ENCODE measurements at places on chromosomes 3 and 15.

GRCh38 chr3:193800138-193801043, 207.4 kb downstream of the OPA1 start:
- no peak for DNase-seq

GRCh38 chr3:176055836-176056235, 1141.4 kb downstream of the TBL1XR1 start:
- no peak for DNase-seq

- no peak for DNase-seq
These were observed 146.5 kb downstream of the LRRK1 start for GRCh38 chr15:101065570-101066221.

GRCh38 chr3:7444886-7445285, 584.0 kb downstream of the GRM7 start:
- no peak for DNase-seq

GRCh38 chr3:28042707-28043106, 198.7 kb upstream of the CMC1 start:
- no peak for DNase-seq

GRCh38 chr15:96346409-96346970, 16.0 kb downstream of the NR2F2 start:
- no peak for DNase-seq

- DNase-seq: no peak
These were observed 9.3 kb upstream of the PRICKLE2 start for GRCh38 chr3:64234571-64234970.

GRCh38 chr3:39141171-39141995, 12.0 kb downstream of the CSRNP1 start:
- no peak for DNase-seq

- DNase-seq: no peak
These were observed 53.9 kb upstream of the MELTF start for GRCh38 chr3:197083486-197083885.

DNA sequence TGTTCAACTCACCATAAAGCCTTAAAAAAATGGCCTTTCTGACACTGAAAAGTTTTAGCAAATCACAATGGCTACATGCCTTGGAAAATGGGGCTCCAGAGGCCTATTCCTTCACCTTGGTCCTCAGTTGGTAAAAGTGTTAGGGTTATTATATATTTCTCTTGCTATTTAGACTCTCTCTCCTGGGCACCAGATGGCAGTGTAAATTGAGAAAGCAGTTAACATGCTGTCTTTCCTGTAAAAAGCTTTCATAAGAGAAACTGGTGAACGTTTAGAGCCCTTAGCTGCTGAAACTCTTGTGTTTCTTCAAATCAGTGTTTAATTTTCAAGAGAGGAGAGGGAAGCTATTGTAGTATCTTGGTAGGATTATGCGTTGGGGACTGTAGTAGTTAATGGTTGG, 89.9 kb downstream of the LRTM1 start:
- DNase-seq: no peak

- no peak for DNase-seq
These were observed 43.9 kb upstream of the ARL8B start for GRCh38 chr3:5078151-5078550.

DNA sequence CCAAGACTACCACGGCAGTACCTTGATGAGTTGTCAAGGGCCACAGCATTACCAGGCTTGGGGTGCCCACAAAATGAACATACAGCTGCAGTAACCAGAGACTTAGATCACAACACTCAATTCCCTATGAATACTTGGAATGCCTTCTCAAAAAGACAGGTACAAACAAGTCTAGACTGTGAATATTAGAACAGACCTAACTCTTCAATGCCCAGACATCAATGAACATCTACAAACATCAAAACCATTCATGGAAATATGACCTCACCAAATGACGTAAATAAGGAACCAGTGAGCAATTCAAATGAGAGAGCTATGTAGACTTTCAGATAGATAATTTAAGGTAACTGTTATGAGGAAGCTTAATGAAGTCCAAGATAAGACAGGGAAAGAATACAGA, 185.1 kb upstream of the POU1F1 start:
- DNase-seq: no peak

DNA sequence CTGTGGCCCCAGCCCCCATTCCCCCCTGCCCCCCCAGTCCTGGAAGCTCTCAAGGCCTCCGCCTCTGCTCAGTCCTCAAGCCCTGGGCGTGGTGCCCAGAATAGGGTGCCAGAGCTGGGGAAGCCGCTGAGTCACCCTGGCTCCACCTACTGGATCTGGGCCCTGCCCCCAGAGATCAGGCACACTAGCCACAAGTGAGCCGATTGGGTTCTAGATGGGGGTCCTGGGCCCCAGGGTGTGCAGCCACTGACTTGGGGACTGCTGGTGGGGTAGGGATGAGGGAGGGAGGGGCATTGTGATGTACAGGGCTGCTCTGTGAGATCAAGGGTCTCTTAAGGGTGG, 5.7 kb downstream of the EIF4G1 start:
- peak; percentile 55 for DNase-seq

- DNase-seq: no peak
These were observed 202.0 kb downstream of the AKAP13 start for GRCh38 chr15:85582131-85583079.

DNA sequence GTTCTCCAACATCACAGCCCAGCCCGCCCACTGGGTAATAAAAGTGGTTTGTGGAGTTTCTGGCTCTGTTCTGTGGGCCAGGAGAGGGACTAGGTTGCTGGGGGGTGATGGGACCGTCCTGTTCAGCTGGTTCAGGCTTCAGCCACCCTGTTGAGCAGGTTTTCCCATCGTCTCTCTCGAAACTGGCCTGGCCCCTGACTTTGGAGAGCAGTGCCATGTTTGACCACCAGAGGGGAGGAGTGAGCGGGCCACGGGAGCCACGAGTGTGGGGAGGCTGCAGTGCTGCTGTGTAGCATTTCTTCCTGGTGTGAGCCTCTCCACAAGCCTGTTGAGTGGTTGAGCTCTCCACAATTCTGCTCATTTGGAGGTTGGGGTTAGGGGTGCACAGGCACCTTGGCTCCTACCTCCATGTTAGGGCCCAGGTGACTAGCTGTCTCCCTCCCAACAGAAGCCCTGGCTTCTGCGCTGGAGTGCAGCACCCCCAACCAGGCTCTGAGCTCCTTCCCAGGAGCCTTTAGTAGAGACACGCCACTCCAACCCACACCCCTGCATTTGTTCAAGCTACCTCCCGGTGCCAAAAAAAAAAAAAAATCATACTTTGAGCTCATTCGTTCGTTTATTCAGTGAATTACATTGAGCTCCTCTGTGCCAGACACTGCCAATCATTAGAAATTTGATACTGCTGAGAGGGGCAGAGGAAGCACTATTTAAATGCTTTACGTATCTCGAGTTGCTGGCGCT, 13.9 kb downstream of the SPINT1 start:
- no peak for DNase-seq

DNA sequence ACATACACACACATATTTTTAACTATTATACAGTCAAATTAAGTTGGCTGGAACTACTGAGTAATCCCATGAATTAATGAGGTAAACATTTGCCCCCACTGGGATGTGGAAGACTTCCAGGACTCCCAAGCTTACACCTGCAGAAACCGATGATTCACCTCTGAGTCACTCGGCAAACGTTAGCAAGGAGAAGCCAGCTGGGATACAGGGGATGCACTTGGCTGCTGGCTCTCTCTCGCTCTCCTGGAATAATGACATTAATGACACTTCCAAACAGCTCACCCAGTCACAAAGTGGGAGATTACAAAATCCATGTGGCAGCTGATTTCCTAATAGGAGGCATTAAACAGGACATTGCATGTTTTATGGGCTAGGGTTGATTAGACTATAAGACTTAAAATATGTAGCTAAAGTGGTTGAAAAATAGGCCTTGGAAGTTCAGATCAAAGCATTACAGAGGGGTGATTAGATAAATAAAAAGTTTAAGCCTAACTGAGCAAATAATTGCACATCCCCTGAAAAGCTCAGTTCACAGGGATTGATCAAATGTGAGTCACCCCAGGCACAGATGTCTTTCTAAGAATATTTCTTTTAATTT, 500.9 kb downstream of the SOX2 start:
- DNase-seq: no peak

GRCh38 chr3:146345900-146346299, 95.0 kb upstream of the PLSCR4 start:
- DNase-seq: no peak

GRCh38 chr15:34366271-34367065, 528 bp downstream of the LPCAT4 start:
- DNase-seq: no peak

DNA sequence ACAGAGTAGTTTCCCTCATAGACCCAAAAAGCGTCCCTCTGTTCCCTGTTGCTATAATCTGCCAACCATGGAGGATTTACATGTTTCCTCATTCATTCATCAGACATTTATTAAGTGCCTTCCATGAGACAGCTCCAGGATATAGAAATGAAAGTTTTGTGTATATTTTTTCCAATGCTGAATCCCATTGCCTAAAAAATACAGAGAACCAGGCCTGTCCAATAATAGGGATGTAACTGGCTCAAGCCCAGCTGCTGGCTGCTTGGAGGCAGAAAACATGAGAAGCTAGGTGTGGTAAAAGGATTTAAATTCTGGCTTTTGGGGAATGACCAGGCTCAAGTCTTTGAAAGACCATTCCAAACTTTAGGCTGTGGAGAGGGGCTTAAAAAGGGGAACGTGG, 41.5 kb downstream of the RARB start:
- DNase-seq: no peak

DNA sequence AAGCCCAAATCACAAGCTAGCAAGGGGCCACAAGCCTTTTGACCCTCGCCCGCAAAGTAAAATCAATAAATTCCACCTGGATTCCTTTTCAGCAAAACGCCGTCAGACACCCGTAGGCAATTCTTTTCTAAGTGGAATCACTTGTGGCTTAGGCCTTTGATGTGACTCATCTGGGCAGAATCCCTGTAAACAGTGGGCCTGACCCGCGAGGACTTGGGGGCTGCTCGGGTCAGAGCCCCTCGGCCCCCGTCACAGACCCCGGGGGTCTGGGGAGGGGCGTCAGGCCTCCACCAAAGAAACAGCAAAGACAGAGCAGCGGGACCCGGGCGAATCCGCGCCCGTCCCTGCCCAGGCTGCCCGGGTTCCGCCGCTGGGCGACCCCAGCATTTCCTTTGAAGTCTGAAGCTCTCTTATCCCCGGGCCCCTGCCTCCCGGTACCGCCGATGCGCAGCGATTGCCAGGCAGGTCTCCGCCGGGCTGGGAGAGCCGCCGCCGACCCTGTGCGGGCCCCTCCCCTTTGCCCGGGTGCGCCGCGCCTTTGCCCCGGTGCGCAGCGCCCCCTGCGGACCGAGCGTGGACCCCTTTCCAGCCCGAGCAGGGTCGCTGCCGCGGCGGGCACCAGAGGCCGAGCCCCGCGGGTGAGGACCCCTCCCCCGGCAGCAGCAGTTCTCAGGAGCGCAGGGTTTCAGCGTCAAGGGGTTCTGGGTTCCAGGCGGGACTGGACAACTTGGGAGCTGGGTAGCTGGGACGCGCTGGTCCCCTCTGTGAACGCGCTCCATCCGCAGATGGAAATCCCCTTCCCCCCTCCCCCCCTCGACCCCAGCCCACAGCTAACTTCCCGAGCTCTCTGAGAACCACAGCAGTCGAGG, 178.3 kb downstream of the UACA start:
- no peak for DNase-seq

DNA sequence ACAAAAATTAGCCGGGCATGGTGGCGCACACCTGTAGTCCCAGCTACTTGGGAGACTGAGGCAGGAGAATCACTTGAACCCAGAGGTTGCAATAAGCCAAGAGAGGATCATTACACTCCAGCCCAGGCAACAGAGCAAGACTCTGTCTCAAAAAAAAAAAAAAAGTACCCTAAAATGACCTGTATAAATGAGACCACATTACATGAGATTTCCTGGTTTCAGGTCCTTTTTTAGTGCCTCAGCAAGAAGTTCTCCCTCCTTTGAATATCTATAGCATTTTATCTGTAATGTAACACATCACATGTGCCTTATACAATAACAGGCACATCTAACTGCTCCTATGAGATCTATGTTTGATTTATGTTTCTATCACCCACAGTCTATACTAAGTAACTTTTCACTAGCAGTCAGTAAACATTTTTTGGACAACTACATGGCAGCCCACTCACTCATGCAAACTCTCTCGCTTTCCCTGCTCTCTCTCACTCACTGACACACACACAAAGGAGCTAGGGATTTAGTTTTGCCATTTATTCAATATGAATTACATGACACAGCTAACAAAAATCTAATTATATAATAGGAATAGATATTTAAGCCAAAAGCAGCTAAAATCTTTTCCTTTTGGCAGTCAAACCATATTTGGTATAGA, 34.1 kb downstream of the ADAM10 start:
- DNase-seq: no peak

DNA sequence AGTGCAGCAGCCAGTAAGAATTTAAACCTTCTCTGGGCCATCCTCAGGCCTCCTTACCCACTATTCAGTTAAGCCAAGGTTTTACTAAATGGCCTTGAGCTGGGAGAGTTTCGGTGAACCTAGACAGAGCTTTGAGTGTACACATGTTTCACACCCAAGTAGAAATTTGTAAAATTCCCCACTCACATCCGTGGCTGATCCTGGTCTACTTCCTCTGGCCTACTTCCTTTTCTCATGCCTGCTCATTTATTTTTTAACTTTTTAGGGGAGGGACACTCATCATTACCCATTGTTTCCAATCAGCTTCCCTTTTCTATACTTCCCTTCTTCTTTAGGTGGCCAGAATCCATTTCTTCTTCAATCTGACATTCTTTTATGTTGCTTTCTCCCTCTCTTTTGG, 7.6 kb downstream of the CX3CR1 start:
- DNase-seq: no peak

DNA sequence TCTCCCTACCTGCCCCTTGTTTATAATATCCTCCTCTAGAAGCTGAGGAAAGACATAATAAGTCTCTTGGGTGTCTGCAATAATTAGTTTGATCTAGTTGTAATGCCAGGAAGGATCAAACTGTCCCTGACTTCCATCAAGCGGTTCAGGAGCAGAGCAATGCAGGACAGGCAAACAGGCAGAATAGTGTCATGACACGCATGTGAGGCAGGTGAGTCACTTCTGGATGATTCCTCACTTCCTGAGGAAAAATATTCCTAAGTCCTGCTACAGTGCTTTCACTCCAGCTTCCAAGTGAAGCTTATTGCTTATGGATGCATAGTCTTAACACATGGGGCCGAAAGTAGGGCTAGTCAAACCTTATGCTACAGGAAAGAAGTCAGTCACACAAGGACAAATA, 85.8 kb downstream of the GREM1 start:
- no peak for DNase-seq

DNA sequence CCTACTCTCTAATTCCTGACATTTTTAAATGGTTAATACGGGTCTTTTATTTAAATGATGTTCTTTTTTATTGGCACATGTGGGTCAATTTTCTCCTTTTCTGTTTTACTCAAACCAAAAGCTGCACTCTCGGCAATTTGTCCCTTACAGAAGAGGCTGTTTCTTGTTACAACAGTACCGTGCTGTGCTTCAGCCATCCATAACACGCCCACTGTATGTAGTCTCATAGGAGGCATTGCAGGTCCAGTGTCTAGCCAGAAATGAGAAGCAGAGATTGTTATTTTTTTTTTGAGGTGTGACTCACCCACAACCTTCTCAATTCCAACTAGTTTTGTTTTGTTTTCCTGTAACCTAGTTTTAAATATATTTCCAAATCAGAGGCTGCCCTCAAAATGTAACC, 164.6 kb downstream of the GMNC start:
- DNase-seq: no peak

Measured in esophagus squamous epithelium (tissue), 5 donors.